ENCODE measurements at places on chromosomes 13 and 19.

DNA sequence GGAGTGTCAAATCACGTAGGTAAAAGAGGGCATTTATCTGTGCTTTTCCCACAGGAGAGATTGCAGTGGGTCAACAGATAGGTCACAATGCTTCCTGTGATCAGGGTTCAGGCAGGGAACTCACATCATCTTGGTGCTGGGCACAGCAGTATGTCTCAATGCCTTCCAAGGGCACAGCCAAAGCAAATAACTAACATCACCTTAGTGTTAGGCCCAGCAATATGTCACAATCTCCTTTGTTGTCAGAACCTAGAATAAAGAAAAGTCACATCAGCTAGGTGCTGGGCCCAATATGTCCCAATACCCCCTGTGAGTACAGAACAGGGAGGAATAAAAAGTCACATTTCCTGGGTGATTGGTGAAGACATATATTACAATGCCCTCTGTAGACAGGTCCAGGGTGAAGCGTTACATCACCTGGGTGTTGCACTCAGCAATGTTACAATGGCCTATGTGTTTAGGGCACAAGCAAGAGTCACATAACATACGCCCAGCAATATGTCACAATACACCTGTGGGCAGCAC lies 11.4 kb upstream of the ZNF724 start:
- DNase-seq, result no peak

DNA sequence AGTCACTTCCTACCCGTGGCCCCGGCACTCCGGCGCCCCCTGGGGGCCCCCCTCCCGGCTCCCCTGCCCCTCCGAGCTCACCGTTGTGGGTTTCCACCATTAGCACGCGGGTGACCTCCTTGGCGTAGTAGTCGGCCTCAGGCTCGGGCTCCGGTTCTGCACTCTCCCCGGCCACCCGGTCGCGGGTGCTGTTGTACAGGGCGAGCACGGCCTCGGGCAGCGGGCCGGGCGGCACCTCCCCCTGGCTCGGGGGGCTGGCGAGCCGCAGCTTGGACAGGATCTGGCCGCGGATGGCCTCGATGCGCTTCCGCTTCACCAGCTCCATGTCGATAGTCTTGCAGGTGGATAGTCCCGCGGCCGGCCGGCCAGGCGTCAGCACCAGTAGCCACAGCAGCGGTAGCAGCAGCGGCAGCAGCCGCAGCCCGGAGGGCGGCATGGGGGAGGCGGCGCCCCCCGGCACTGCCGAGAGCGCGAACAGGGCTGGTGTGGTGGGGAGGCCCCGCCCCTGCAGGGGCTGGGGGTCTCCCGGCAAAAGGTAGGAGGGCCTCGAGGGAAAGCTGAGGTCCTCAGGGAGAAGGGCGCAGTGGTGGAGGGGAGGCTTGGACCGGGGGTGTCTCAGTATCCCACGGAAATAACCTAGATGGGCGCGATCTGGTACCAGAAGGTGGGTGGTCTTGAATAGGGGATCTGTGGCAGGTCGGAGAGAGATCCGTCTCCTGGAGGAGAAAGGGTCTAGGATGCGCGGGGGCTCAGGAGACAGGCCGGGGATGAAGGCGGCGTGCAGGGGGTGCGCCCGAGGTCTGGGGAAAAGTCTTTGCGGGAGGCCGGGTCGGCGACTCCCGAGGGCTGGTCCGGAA lies 885 bp downstream of the TGFB1 start:
- DNase-seq, result peak; percentile 81

DNA sequence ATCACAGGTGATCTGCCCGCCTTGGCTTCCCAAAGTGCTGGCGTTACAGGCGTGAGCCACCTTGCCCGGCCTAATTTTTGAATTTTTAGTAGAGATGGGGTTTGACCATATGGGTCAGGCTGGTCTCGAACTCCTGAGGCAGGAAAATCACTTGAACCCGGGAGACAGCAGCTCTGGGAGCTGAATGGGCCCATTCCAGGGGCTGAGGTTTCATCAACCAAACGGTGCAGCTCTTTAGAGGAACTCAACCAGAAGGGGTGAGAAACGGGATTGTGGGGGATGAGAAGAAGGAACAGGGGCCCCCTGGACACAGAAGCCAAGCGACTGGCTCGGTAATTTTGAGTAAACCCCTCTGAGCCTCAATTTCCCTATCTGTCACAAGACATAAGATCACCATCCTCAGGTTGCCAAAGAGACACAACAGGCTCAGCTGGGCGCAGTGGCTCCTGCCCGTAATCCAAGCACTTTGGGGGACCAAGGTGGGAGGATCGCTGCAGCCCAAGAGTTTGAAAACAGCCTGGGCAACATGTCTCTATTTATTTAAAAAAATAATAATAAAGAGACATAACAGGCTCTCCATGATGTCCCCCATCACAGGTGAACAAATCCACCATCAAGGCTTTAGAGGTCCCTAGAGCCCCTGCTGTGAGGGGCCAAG lies 562 bp downstream of the IQCN start:
- DNase-seq, result peak; percentile 49

- no peak for DNase-seq
Observed at GRCh38 chr19:1140272-1141027, 33.6 kb downstream of the SBNO2 start.

- no peak for DNase-seq
Observed at GRCh38 chr13:101611491-101612475, 159.3 kb downstream of the ITGBL1 start.

DNA sequence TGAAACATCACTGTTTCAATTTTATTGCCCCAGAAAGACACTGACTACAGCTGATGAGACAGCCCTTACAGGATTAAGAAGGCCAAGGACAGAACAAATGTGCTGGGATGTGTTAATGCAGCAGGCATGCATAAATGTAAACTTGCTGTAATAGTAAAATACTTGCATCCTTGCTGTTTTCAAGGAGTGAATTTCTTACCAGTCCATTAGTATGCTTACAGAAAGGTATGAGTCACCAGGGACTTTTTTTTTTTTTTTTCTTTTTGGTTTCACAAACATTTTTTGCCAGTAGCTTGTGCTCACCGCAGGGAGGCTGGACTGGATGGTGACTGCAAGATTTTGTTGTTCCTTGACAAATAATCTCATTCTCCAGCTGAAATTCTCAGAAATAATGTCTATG lies 55.1 kb downstream of the GPR180 start:
- no peak for DNase-seq

GRCh38 chr19:617551-618246 lies 15.6 kb downstream of the POLRMT start:
- no peak for DNase-seq

GRCh38 chr13:102185375-102185984 lies 216.4 kb downstream of the FGF14 start:
- DNase-seq, result no peak

GRCh38 chr13:41075034-41075433 lies 13.7 kb downstream of the WBP4 start:
- DNase-seq, result peak; percentile 58

- no peak for DNase-seq
Observed at GRCh38 chr13:33509642-33510229, 224.2 kb upstream of the STARD13 start.

DNA sequence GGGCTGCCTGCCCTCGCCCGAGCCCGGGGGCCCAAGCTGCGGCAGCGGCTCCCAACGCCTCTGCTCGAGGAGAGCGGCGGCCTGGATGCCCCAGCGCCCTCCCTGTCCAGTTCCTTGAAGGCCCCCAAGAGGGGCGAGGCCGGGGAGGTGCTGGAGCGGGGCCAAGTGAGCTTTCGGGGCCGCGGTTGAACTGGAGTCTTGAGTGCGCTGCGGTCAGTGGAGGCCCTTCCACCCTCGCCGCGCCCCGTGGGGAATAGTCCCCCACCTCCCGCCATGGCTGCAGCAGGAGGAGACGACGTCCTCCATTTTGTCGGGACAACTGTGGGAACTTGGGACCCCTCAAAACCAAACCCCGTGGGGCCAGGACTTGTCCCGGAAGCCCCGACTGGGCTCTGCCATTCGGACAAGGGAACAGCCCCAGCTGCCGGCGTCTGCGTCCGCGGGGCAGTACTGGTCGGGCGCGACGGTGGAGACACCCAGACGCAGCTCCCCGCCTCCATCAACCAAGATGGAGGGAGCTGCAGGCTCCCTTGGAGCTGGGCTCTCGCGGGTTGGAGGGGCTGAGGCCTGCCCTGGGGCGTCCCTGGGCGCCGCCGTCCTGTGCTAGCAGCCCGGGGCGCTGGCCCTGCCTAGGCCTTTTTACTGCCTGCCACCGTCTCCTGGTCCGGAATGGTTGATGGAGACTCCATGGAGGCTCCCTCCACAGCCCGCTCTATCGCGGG lies 736 bp upstream of the ZMYM5 start:
- peak; percentile 66 for DNase-seq

GRCh38 chr13:20360835-20361412 lies 128.8 kb upstream of the GJB6 start:
- no peak for DNase-seq

GRCh38 chr13:36528105-36528504 lies 95.8 kb downstream of the CCNA1 start:
- no peak for DNase-seq

GRCh38 chr13:74825152-74825937 lies 656.6 kb downstream of the TBC1D4 start:
- no peak for DNase-seq

GRCh38 chr19:10105509-10106099 lies 558 bp upstream of the PPAN start:
- DNase-seq, result peak; percentile 49

DNA sequence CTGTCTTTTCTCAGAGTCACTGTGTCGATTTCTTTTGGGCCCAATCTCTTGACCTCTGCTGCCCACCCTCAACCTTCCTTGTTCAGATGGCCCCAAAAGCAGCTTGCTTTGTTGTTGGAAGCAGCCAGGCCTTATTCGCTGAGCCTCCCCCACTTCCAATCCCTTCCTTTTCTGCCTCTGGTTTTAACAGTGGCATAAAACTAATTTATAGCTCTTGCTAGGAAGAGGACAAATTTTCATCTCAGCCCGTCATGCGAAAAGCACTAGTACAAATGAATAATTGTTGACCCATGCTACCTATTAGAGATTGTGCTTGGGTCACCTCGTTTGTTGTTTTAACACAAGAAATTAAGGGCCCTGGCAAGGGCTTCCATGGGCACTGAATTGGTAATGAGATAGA lies 51.1 kb downstream of the SIAH3 start:
- DNase-seq, result no peak

GRCh38 chr13:52009946-52010345 lies 1.3 kb downstream of the ATP7B start:
- DNase-seq, result no peak

GRCh38 chr13:32229443-32229842 lies 85.7 kb downstream of the ZAR1L start:
- DNase-seq, result no peak

- no peak for DNase-seq
Observed at GRCh38 chr13:113151745-113152690, 6.4 kb upstream of the PROZ start.

DNA sequence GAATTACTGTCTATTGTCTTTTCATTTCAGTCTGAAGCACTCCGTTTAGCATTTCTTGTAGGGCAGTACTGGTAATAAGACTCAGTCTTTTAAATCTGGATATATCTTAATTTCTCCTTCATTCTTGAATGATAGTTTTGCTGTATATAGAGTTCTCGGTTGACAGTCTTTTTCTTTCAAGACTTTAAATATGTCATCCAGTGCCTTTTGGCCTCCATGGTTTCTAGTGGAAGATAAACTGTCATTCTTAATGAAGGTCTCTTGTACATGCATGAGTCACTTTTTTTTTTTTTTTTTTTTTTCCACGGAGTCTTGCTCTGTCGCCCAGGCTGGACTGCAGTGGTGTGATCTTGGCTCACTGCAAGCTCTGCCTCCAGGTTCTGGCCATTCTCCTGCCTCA lies 27.2 kb upstream of the ZDHHC20 start:
- no peak for DNase-seq

- peak; percentile 25 for DNase-seq
Observed at GRCh38 chr19:17576758-17577456, 21.5 kb downstream of the COLGALT1 start.

GRCh38 chr19:1446713-1447481 lies 3.0 kb upstream of the APC2 start:
- DNase-seq, result no peak

DNA sequence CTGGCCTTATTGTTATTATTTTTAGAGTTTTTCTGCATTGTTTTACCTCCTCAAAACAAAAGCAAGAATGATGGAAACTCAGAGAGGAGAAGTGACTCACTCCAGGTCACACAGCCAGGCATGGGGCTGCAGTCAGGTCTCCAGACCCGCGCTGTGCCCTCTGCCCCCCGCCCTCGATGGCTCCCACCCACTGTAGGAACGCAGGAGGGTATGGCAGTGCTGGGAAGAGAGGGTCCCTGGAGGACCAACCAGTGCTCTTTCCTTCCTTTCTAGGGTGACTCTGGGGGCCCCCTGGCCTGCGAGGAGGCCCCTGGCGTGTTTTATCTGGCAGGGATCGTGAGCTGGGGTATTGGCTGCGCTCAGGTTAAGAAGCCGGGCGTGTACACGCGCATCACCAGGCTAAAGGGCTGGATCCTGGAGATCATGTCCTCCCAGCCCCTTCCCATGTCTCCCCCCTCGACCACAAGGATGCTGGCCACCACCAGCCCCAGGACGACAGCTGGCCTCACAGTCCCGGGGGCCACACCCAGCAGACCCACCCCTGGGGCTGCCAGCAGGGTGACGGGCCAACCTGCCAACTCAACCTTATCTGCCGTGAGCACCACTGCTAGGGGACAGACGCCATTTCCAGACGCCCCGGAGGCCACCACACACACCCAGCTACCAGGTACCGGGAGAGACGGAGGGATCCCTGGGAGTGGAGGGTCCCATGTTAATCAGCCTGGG lies 5.6 kb downstream of the TIMM13 start:
- DNase-seq, result no peak

- no peak for DNase-seq
Observed at GRCh38 chr13:23621316-23621645, 51.1 kb downstream of the TNFRSF19 start.

- peak; percentile 11 for DNase-seq
Observed at GRCh38 chr19:2394054-2394441, 33.3 kb downstream of the TIMM13 start.

DNA sequence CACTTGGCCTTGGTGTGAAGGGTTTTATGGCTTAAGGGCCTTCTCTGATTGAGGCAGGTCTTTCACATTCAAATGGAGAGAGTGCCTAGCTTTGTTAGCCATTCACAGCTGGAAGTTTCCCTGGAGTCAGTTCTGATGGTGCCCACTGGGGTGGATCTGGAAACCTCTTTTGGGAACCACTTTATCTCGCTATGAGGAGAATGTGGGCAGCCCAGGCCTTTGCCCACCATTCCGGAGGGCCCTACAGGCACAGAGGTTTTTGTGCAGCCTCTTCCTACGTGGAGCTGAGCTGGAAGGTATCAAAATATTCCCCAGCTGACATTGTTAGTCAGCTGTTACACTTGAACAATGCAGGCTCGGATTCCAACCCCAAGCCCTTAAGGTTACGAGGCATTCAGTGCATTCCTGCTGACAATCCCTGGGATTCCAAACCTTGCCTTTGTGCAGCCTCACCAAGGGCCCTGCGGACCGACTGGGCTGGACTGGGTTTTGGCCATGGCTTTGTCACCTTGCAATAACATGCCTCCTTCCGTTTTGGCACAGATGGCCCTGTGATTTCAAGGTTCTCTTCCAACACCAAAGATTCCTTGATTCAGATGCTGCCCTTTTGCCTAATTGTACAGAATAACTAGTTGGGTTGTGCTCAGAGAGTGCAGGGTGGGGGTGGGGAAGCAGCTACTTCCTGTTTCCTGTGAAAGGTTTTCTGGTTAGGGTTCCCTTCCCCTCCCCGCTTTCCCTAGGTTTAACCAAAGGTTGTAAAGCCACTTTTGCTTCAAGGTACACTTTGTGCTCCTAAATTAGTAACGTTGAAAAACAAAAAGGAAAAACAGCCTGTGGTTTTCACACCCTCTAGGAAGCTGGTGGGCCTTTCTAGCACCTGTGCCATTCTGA lies 27.0 kb downstream of the SAE1 start:
- DNase-seq, result peak; percentile 49
